ENCODE measurements at places on chromosomes 7 and 10.

GRCh38 chr7:122885583-122886356 lies 490 bp downstream of the CADPS2 start:
- no peak for DNase-seq

DNA sequence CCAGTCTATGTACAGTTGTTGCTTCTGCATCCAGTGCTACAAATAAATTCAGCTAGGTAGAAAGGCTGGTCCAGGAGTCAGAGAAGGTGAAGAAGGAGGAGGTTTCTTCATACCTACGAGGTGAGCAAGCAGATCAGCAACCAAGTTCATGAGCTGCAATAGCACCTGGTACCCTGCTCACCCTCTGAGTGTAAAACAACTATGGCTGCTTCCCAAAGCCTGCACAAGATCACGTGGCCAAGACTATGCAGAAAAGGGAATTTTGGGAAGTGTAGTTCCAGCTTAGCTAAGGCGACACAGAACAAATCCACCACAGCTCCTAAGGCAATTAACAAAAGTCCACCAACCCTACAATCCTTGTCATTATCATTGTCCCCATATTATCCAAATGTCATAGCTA lies 95.9 kb upstream of the AUTS2 start:
- DNase-seq = no peak

GRCh38 chr7:2715341-2716231 lies 27.6 kb downstream of the AMZ1 start:
- no peak for DNase-seq

- no peak for DNase-seq
Observed at GRCh38 chr10:32269343-32270100, 77.4 kb downstream of the EPC1 start.

DNA sequence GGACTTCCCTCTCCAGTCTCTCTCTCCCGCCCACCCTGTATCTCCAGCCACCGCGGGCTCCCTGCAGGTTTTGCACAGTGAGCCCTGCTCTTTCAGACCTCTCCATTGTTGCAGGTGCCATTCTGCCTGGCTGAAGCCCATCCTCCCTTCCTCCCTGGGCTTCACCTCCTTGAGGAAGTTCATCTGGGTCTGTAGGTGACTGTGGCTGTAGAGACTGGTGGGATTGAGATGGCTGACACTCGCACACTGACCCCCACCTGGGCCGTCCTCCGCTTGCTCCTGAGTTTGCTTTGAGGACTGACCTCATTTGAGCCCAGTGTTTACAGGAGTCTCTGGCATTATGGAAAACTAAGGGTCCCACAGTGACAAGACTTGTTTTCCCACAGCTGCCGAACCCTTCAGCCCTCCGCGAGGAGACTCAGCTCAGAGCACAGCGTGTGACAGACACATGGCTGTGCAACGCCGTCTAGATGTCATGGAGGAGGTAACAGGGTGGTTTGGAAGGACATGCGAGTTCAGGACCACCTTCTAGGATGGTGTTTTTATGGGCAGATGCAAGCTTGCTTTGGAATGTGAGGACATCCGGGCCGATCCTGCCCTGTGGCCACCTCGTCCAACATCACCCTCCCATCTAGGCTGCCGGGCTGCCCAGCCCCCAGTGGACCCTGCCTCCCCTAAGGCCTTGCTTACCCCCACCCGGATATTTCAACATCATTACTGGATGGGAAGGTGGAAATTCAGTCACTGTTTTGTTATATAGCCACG lies 9.3 kb downstream of the PLAC9 start:
- DNase-seq = no peak

GRCh38 chr7:12233175-12233574 lies 22.1 kb downstream of the TMEM106B start:
- DNase-seq = no peak

DNA sequence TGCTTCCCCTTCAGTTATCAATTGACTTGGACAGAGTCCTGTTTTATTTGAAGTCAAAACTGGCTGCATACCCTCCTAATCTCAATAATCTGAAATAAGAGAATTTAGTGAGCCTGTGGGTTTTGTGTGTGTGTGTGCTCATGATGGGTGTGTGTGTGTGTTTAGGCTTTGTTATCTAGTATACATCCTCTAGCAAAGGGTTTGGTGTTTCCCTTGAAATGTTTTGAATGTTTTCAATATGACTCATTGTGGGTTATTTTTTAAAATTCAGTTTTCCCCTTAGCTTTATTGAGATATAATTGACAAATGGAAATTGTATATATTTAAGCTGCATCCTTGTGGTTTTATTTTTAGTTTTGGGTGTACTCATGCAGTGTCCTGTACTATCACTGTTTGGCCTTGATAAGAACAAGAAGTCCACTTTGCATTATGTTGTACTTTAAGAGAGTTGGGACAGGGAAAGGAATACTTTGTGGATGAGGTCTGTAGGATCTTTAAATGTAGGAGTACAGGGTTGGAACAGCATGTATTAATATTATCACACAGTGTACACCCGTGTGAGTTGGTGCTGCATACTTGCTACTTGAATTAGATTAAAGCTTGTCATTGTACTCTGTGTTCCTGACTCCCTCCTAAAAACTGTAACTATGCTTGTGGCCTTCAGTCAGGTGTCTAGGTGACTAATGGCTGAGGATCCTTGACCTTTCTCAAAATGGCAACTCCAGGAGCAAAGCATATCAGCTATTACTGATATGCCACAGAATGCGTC lies 58.3 kb downstream of the VCL start:
- DNase-seq = no peak

DNA sequence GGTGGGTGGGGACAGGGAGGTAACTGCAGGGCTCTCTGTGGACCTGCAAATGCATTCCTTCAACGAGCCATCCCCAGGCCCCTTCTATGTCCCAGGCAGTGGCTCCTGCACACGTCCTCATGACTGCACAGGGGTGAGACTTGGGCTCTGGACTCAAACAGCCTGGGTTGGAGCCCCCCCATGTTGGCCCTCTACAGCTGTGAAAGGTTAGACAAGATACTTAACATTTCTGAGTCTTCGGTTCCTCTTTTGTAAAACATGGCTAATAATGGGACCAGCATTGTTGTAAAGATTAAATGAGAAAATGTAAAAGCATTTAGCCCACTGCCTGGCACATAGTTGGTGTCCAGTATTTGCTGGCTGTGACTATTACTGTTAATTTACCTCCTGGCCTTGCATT lies 41.8 kb downstream of the CHST3 start:
- no peak for DNase-seq

GRCh38 chr7:155620497-155620896 lies 24.0 kb upstream of the RBM33 start:
- no peak for DNase-seq

DNA sequence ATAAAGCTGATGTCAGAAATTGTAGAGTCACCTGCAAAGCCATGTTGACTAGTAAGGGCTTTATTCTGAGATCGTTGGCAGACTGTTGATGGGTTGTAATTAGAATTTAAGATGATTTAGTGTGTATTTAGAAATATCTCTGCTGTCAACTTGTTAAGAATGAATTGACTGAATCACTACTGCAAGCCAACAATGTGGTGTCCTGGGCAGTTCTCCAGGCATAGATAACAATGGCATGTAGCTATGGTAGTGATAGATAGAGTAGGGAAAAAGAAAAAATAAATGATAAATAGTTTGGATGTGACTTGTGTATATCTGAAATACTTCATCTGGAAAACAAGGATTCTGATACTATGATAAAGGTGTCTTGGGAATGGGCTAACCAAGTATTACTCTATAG lies 640.2 kb downstream of the ARL4A start:
- no peak for DNase-seq

DNA sequence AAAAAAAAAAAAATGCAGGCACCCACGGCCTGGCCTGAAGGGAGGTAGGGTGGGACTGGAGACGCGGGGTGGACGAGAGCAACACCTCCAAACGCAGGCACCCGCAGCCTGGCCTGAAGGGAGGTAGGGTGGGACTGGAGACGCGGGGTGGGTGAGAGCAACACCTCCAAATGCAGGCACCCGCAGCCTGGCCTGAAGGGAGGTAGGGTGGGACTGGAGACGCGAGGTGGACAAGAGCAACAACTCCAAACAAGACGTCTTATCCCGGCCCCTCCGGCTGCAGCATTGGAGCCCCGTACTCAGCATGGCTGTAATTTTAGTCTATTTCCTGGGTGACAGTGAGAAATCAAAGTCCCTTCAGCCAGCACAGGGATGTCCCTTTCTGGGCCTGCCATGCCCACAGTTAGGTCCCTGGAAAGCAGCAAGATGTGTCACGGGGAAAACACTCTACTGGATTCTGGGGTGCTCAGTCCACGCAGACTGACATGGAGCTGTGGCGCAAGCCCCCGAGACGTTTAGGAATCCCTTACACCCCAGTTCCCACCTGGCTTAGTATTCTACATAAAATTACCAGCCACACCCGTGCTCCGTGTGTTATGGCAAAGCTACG lies 119.9 kb downstream of the WDR37 start:
- DNase-seq = no peak

GRCh38 chr7:8353991-8354390 lies 79.4 kb upstream of the NXPH1 start:
- no peak for DNase-seq

DNA sequence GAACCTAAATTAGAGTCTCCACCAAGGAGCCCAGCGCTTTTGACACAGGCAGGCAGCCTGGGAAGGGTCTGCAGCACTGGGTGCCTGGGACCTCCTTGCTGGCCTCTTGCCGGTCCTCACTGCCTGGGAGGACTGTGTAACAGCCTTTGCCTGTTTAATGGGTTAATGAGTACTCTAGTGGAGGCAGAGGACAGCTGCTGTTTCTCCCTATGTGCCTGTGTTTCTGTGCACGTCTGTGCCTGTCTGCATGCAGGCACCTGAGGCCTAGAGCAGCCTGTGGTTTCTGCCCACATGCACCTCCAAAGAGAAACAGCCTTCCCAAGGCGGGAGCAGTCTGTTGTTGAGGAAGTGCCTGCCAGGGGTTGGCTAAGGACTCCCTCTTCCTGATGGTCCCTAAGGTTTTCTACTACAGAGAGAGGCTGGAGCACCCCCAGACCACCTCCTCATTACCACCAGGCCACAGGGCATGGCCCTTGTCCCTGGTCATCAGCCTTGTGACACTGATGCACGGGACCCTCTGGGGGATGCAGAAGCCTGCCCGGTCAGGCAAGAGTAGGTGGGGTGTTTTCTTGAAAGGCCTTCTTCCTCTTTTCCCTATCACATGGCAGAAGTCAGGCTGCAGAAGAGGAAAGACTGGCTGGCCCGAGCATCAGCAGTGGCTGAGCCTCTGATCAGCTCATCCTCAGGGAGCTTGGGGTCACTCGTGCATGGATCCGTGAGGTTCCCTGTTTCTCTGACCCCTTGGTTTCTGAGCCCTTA lies 14.2 kb downstream of the SLC29A3 start:
- no peak for DNase-seq

DNA sequence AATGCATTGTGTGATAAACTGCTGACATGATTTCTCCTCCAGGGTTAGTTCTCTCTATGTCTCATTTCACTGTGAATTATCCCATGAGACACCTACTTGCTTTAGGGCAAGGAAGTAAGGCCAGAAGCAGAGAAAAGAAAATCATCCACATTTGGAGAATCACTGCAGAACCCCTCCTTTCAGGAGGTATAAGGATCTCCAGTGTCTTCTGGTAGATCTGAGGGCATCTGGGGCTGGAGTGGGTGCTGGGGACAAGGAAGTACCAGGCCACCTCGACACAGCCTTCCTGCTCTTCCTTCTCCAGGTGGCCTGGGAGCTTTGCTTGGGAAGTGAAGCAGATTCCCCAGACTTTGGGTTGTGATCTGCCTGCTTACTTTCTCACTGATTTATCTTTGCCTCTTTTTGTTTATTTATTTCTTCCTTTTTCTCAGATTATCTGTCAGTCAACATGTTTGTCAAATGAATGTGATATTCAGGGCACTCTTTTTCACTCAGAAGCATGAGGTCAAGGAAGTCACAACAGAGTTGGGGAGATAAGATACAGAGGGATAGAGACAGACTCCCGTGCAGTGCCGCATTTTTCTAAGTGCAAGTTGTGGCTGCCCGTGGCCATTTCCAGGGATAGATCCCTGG lies 12.4 kb upstream of the CAMK2G start:
- no peak for DNase-seq
